Heart right ventricle (tissue), 16 donors: ENCODE measurements at places on chromosomes 7 and 10. TPM values are rescaled to one million over a fixed set of nuclear protein-coding genes. Genes with fewer than 3 reads are reported as not detected.

DNA sequence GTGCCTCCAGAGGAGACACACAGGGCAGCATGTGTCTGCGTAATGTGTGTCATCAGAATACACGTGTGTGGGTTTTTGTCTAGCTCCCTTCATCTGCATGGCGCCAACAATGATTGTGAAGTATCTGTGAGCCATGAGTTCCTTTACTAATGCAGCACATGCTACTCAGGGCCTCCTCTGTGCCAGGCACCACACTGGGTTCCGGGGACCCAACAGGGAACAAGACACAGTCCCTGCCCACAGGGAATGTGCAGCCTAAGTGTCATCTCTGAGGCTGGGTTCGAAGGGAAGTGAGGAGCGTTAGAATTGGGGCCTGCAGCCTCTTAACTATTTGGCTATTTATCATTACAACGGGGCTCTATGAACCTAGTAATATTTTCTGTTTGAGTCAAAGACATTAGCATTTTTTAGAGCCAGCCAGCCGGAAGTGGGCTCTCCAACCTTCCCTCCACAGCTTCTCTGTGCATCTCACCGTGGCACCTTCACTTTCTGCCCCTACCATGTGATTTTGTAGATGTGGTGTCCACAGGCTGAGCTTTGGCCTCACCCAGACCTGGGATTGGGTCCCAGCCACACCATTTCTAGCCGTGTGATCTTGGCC is 43.9 kb upstream of the SRGN start:
- no peak for DNase-seq

DNA sequence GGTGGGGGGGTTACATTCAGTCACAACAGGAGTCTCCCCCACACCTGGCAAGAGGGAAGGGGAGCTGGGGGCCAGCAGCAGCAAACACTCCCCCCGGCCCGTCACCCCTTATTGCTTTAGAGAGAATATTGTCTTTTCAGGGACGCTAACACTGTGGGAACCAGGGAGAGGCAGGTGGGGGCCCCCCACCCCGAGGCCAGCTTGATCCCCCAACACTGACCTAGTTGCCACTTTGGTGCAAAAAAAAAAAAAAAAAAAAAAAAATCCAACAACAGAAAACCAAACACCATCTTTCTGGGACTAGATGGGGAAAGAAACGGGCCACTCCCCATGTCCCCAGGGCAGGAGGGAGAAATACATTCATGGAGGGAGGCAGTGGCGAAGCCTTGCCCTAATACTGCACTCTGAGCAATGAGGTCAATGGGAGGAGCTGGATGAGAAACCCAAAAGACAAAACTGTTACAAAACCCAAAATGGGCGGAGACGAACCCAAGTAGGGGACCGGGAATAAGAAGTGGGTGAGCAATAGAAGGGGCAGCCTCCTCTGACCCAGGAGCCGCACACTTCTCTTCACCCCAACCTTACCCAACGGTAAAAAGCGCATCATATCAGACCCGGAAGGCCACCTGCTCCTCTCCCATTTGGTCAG is 6.5 kb downstream of the GNB2 start:
- DNase-seq: no peak

DNA sequence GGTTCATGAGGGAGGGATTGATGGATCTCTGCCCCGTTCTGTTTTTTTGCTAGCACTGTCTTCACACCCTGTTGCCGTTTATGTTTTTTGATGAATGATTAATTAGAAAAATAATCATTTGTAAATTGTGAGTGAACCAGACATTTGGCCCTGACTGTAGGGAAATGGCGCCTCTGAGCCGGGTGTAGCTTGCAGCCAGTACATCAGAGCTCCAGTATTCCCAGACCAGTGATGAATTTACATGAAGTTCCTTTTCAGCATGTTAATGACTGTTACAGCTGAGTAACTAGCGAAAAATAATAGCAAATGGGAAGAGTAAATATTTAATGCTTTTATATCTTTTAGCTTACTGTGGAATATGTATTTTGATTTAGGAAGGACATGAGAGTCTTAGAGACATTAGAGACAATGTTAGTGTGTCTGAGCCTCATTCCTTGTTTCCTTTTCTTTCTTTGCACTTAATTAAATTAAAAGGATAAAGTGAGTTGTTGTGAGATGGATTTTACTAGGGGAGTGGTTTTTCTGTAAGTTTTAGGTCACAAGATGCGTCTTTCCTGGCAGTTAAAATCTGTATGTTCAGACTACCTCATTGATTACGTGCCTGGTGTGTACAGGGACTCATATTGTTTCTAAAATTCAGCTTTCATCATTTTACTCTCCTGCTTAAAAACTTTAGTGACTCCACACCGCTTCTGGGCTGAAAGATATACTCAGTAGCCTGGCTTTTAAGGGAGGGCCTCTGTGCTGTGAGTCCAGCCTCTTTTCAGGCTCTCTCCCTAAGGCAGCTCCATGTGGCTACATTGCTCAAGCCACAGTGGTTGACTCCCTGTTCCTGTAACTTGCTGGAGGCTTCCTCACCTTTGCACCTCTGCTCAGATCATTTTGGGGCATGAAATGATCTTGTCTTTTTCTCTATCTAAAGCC is 86.4 kb downstream of the AUTS2 start:
- no peak for DNase-seq

ACTR3C gene
- polyA plus RNA-seq: 2.7 TPM

DNA sequence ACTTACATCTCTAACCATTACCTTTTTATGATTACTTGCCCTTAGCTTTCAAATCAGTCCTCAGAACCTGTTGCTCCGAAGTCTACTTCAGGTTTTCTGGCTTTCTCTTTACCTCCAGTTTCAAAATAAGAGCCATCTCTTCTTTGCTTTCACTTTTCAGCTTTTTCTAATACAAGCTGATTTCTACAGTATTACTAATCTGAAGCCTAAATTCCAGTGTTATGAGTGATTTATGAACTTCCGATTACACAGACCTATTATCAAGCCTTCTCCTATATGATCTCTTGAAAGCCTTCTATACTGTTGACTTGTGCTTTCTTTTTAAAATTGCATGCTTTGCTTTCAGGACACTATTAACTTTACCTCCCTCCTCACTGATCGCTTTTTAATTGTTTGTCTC is 1307.8 kb upstream of the CELF2 start:
- DNase-seq: no peak

DNA sequence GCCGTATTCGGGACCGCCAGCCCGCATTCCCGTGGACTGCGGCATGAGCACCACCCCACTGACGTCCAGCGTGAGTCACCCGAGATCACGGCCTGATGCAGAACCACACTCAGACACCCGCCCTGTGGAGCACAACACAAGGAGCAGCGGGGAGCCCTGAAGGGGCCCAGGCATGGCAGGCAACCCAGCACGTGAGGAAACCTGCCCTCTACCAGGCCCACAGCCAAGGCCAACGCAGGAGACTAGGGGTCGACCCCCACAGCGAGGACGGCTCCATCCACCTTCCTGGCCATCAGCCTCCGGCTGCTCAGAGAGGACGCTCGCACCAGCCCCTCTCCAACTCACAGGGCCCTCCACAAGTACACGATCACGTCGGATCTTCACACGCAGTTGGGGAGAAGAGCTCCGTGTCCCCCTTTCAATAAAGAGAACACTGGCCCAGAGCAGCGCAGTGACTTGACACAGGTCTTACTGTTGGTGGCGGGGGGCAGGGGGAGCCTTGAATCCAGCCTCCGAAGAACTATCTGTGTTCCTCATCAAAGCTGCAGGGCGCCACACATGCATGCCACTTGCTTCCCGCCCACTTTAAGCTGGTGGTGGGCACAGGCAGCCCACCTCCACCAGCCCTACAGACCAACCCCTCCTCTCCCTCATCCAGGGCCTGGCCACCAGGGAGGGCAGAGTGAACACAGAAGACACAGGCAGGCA is 22.0 kb downstream of the MAD1L1 start:
- DNase-seq: no peak
